Ureter (tissue), 1 donor: ENCODE measurements at places on chromosomes 7 and 10.

GRCh38 chr7:24891311-24891735 lies 88.7 kb downstream of the OSBPL3 start:
- no peak for DNase-seq

GRCh38 chr7:71165708-71166107 lies 33.8 kb downstream of the GALNT17 start:
- no peak for DNase-seq

DNA sequence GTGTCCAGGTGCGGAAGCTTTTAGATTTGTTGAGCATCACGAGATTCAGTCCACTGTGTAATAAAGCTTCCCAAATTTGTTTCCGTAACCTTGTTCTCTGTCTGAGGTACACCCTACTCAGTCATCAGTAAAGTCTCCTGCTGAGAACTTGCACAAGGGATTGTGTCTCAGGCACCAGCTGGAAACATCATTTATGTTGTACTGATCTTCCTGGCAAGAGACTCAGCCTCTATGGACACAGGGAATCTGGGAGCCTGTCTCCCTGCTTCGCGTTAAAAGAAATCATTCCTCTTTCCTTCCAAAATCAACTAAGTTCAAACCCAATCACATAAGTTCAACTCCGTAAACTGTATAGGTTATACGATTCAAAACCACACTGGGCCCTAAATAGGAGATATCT lies 336.8 kb downstream of the GPR37 start:
- no peak for DNase-seq

- DNase-seq, result no peak
Observed at GRCh38 chr10:8272794-8273425, 218.4 kb downstream of the GATA3 start.

GRCh38 chr10:91312382-91312733 lies 91.9 kb downstream of the PCGF5 start:
- no peak for DNase-seq
